ENCODE measurements at places on chromosomes 6 and 20. TPM values are rescaled to one million over a fixed set of nuclear protein-coding genes. Genes with fewer than 3 reads are reported as not detected.

Gene NUDT3
- 6.5 TPM for total RNA-seq

Gene GHRH
- not detected for total RNA-seq

Gene KCNK15
- total RNA-seq, result 0.47 TPM

Gene MEI4
- total RNA-seq, result not detected

Gene VSX1
- 1.0 TPM for total RNA-seq

All from A549 treated with ZK216348 at 1 μM for 4 hours (cell line).